ENCODE measurements at places on chromosomes 5 and 9. TPM values are rescaled to one million over a fixed set of nuclear protein-coding genes. Genes with fewer than 3 reads are reported as not detected.

CCNI2 gene
- total RNA-seq = not detected

DNA sequence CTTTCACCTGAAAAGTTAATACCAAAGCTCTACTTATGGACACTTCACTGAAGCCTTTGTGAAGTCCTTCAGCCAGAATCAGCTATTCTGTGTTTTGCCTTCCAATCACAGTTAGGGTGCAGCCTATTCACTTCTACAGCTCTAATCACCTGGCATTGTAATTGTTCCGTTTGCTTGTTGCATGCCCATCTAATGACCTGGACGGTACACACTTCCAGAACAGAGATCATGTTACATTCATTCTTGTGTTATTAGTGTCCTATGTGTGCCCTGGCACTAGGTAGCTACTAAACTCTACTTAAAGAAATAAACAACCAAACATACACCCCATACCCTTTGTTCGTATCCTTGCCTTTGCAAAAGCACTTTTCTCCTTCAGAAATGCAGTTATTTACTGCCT is 1162.9 kb upstream of the WWC1 start:
- no peak for DNase-seq
- H3K36me3 ChIP-seq = no peaks in the 10 kb centered on the region
- H3K4me1 ChIP-seq = no peaks in the 10 kb centered on the region

PITX1 gene
- 8.7 TPM for total RNA-seq

MAMDC4 gene
- total RNA-seq = 2.1 TPM

SLC45A2 gene
- total RNA-seq = not detected

GRCh38 chr5:150052956-150053712 is 33.2 kb downstream of the CSF1R start:
- H3K36me3 ChIP-seq = peaks cover 80% of the 10 kb centered on the region
- DNase-seq = no peak
- H3K27me3 ChIP-seq = no peaks in the 10 kb centered on the region

- no peaks in the 10 kb centered on the region for H3K4me1 ChIP-seq
- no peak overlapping the region for H3K4me3 ChIP-seq
- H3K27me3 ChIP-seq = no peaks in the 10 kb centered on the region
- H3K27ac ChIP-seq = no peak overlapping the region
- DNase-seq = no peak
Observed at GRCh38 chr5:39198127-39198526, 21.2 kb downstream of the FYB1 start.

ADAMTS2 gene
- total RNA-seq = 24.5 TPM

PCDHB11 gene
- total RNA-seq = 2.7 TPM

DNA sequence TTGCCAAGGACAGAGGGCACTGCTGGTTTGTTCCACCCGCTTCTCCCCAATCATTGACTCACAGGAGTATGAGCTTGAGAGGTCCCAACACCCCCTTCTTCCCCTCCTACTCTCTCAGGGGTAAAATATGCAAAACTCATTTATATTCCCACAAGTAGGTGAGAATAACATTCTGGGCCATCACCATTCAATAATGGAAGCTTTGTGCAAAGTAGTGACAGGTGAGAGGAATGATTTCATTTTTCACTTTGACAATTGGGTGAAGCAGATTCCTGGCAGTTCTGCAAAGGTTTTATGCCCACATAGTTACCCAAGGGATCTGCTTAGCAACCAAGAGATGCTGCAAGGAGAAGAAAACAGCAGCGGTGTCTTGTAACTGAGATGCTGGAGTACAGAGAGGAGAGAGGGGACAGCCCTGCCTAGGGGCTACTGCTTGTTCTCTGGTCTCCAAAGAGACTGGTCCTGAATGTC is 137.6 kb downstream of the CMYA5 start:
- H3K36me3 ChIP-seq = no peaks in the 10 kb centered on the region
- no peak for DNase-seq
- no peak overlapping the region for H3K4me3 ChIP-seq
- H3K27ac ChIP-seq = no peak overlapping the region

DNA sequence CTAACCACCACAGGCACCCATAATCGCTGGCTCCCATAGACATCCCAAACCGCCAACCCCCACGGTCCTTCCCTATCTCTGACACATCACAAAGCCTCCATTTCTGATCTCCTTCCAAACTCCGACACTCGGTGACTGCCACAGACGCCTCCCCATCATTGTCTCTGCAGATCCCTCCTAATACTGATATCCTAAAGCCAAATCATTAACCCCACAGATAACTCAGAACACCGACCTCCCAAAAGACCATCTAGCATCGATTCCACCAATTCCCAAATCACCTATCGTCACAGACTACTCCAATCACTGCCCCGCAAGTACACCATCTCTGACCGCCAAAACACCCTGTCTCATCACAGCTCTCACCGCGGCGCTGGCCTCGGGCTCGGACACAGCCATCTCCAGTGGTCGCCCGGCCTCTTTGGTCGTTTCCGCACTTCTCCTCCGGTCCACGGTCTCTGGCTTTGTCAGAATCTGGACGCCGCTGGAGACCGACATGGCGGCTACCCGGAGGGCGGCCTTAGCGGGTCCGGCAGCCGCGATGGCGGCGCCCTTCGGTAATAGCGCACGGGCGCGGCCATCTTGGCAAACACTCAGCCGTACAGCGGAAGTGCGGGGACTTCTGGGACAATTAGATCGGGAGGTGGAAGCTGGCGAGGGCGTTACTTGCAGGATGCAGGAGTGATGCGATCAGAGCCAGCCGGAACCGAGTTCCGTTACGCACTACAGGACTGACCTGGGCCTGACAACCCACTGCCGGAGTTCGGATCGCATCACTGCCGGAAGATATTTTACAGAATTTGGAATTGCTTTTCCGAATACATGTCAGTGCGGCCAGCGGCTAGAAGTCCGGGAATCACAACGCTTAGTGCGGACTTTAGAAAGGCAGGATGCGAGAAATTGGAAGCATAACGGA is at the start of gene ZFP37:
TSS of gene ZFP37 (minus strand) at position 534 of the 916 bp plus-strand sequence. CDS start at position 498, 36 bp downstream.
- H3K27ac ChIP-seq = peak within 1 kb of the TSS; percentile 83
- DNase-seq = peak; percentile 98
- H3K36me3 ChIP-seq = no peaks in the 10 kb centered on the region
- H3K27me3 ChIP-seq = peaks cover 25% of the 10 kb centered on the region

- DNase-seq = no peak
- no peak overlapping the region for H3K27ac ChIP-seq
- no peaks in the 10 kb centered on the region for H3K36me3 ChIP-seq
- no peak overlapping the region for H3K4me3 ChIP-seq
- H3K4me1 ChIP-seq = no peaks in the 10 kb centered on the region
- no peaks in the 10 kb centered on the region for H3K27me3 ChIP-seq
Observed at GRCh38 chr5:10768328-10768899, 7.4 kb upstream of the DAP start.

GRCh38 chr5:147400881-147401280 is 109.0 kb downstream of the DPYSL3 start:
- H3K4me1 ChIP-seq = peaks cover 55% of the 10 kb centered on the region
- H3K27ac ChIP-seq = peak overlapping the region; percentile 45
- DNase-seq = no peak
- H3K36me3 ChIP-seq = peaks cover 68% of the 10 kb centered on the region

GRCh38 chr5:168578538-168579487 is at the start of gene PANK3:
Gene PANK3, minus strand, starts transcription at chr5:168579368. Its CDS starts 85 bp downstream, at chr5:168579283.
- H3K36me3 ChIP-seq = no peaks in the 10 kb centered on the region
- H3K27me3 ChIP-seq = no peaks in the 10 kb centered on the region
- peaks cover 44% of the 10 kb centered on the region for H3K4me1 ChIP-seq
- H3K4me3 ChIP-seq = peak within 1 kb of the TSS; percentile 98
- peak; percentile 93 for DNase-seq
- peak within 1 kb of the TSS; percentile 97 for H3K27ac ChIP-seq

GRCh38 chr9:80964374-80964773 is 725.0 kb downstream of the TLE1 start:
- no peaks in the 10 kb centered on the region for H3K4me1 ChIP-seq
- no peak for DNase-seq
- no peak overlapping the region for H3K4me3 ChIP-seq
- no peaks in the 10 kb centered on the region for H3K36me3 ChIP-seq

SEMA6A gene
- total RNA-seq = 10.9 TPM

GRCh38 chr9:94150279-94150828 is 66.1 kb downstream of the PTPDC1 start:
- no peaks in the 10 kb centered on the region for H3K27me3 ChIP-seq
- no peaks in the 10 kb centered on the region for H3K36me3 ChIP-seq
- H3K4me3 ChIP-seq = no peak overlapping the region
- peaks cover 7% of the 10 kb centered on the region for H3K4me1 ChIP-seq
- DNase-seq = peak; percentile 55
- H3K27ac ChIP-seq = no peak overlapping the region

SLCO6A1 gene
- not detected for total RNA-seq

DNA sequence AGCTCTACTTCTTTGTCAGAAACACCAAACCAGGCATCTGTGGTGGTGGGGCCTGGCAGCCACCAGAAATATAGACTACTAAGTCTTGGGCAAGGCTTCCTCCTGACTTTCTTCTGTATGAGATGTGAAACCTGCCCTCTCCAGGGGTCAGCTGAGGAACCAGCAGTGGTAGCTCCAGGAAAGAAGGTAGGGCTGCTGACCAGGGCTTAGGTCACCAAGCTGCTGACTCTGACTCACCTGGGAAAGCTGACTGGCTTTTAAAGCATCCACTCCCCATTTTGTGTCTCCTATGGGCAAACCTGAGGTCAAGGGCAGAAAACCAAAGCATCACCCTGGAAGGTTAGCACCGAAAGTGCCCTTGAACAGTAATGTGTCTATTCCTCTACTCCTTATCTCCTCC is 10.4 kb upstream of the SH3TC2 start:
- H3K36me3 ChIP-seq = no peaks in the 10 kb centered on the region
- no peak overlapping the region for H3K4me3 ChIP-seq
- peak; percentile 60 for DNase-seq
- H3K4me1 ChIP-seq = no peaks in the 10 kb centered on the region
- no peaks in the 10 kb centered on the region for H3K27me3 ChIP-seq

DNA sequence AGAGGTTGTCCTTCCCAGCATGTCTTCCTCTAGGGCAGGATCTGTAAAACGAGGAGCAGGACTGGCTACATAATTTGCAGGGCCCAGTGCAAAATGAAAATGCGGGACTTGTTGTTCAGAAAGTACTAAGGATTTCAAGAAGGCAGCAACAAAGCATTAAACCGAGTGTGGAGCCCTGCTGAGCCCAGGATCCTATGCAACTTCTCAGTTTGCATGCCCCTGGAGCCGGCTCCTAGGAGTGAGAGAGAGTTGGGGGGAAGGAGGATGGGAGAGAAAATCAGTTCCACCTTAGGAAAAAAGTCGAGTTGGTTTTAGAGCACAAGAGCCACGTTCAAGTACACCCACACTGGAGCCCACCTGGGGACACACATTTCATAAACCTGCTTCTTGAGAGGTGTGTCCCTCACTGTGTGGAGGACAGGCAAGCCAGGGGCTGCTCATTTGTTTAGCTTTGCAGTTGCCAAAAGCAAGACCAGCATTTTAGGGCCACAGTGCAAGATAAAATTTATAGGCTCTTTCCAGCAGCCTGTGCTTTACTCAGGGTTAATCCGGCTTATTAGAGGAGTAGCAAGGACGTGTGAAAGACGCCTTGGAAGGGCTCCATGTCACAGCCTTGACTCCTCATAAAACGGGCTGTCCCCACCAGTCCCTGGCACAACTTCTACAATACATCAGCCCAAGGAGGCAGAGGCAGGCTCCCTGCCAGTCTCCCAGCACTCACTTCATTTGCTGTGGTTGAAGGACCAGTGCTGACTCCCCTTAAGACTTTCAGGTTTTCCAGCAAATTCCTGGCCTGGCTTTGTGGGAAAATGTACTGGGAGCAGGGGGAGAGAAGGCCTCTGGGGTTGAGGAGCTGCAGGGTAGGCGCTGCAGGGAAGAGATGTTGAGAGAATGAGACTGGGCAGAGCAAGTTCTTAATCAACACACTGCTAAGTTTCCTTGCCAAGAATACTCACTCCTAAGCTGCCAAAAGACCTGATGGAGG is 159.7 kb upstream of the SEMA6A start:
- H3K27ac ChIP-seq = no peak overlapping the region
- peaks cover 38% of the 10 kb centered on the region for H3K4me1 ChIP-seq
- no peaks in the 10 kb centered on the region for H3K36me3 ChIP-seq
- DNase-seq = no peak

DNA sequence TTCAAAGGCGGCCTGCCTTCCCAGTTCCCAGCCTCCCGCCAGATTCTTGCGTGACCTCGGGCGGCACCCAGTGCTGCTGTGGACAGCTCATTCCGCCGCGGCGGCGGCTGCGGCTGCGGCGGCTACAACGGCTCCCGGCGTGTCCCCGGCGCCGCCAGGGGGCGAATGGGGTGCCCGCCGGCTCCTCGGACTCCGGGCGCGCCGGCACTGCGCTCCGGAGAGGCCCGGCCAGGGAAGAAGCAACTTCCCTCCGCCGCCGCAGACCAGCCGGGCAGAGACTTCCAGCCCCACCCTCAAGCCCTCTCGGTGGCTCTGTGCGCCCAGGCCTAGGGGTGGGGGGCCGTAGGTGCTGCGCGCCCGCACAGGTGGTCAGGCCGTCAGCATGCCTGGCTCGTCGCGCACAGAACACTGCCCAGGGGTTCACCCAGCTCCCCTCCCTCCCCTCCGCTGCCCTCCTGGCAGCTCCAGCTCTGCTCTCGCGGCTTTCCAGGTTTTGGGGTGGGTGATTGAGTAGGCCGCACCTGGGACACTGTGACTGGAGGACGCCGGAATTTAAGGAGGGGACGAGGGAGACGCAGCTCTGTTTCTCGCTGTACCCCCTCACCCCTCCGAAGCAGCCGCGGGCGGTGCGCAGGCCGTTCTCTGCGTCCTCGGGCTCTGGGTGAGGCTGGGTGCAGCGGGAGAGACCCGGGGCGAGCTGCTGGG is 20.2 kb downstream of the IGIP start:
- peak overlapping the region; percentile 48 for H3K4me3 ChIP-seq
- peak overlapping the region; percentile 13 for H3K27ac ChIP-seq
- H3K4me1 ChIP-seq = peaks cover 28% of the 10 kb centered on the region
- no peak for DNase-seq

DNA sequence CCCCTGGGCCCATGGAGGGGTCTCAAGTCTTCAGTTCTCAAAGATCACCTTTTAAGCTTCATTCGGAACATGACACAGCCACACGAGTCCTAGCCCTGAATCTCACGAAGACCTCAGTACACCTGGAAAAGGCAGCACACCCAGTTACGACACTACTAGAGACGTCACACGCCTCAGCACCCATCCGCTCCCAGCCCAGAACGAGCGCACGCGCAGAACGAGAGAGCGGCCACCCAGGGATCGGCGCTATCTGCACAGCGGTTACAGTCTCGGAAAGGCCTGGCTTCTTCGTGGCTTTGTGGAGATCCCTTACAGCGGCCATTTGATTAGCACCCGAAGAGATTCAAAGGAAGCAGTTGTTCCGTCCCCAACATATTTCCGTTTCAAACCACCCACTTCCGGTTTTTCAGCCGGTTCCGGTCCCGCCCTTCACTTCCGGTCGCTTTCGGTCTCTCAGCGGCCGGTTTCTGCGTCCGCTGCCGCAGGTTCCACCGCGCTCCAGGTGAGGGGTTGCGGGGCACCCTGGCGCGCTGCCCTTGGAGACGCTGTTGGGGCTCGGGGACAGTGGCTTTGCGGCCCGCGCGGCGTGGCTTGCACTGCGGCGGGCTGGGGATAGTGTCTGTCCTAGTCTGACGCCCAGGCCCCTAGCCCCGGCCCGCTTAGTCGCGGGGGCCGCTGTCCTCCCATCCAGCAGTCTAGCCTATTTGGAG is at the start of gene UBLCP1:
TSS of gene UBLCP1 (plus strand) at position 432 of the 710 bp plus-strand sequence. CDS start 5,626 bp downstream, outside the sequence.
- H3K36me3 ChIP-seq = no peaks in the 10 kb centered on the region
- H3K27me3 ChIP-seq = no peaks in the 10 kb centered on the region
- peak within 1 kb of the TSS; percentile 90 for H3K4me3 ChIP-seq
- H3K4me1 ChIP-seq = peaks cover 34% of the 10 kb centered on the region
- peak; percentile 94 for DNase-seq
- peak within 1 kb of the TSS; percentile 86 for H3K27ac ChIP-seq

GRCh38 chr5:56176871-56177533 is 56.1 kb downstream of the ANKRD55 start:
- no peaks in the 10 kb centered on the region for H3K27me3 ChIP-seq
- H3K4me3 ChIP-seq = no peak overlapping the region
- peaks cover 22% of the 10 kb centered on the region for H3K4me1 ChIP-seq
- H3K27ac ChIP-seq = no peak overlapping the region

GRCh38 chr5:64615895-64616294 is 74.4 kb upstream of the SHISAL2B start:
- no peaks in the 10 kb centered on the region for H3K27me3 ChIP-seq
- H3K4me1 ChIP-seq = peaks cover 9% of the 10 kb centered on the region
- H3K36me3 ChIP-seq = no peaks in the 10 kb centered on the region
- no peak for DNase-seq
- no peak overlapping the region for H3K4me3 ChIP-seq

Measured in esophagus muscularis mucosa (tissue), 4 donors.